Neural progenitor cell (in vitro differentiated cells): ENCODE measurements at places on chromosomes 4 and X. TPM values are rescaled to one million over a fixed set of nuclear protein-coding genes. Genes with fewer than 3 reads are reported as not detected.

DNA sequence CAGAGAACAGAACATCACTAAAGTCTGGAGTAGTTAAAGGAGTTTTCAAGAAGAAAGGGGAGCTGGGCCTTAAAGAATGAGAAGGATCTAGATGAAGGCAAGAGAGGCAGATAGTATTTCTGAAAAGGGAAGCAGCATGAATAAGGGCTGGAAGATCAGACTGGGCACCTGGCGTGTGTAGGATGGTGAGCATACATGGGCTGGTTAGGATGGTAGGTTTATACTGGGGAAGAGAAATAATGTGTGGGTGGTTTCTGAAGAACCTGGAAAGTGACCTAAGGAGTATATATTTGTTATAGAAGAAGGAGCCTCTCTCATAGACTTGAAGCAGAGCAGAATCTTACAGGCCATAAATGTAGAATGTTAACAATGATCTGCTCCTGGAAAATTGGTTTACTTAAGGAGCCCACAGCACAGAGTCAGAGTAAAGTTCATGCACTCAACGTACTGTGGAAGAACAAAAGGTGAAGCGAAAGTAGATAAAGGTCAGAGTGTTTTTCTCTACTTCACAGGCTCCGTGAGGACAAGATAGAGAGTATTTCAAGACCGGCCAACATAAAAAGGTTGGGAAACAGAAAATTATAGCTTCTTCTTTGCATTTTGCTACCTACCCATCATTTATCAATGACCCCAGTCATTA is 35.8 kb downstream of the MBNL3 start:
- H3K4me1 ChIP-seq: no peaks in the 10 kb centered on the region
- H3K27ac ChIP-seq: no peak overlapping the region
- no peak for DNase-seq
- no peaks in the 10 kb centered on the region for H3K27me3 ChIP-seq
- H3K36me3 ChIP-seq: no peaks in the 10 kb centered on the region

DNA sequence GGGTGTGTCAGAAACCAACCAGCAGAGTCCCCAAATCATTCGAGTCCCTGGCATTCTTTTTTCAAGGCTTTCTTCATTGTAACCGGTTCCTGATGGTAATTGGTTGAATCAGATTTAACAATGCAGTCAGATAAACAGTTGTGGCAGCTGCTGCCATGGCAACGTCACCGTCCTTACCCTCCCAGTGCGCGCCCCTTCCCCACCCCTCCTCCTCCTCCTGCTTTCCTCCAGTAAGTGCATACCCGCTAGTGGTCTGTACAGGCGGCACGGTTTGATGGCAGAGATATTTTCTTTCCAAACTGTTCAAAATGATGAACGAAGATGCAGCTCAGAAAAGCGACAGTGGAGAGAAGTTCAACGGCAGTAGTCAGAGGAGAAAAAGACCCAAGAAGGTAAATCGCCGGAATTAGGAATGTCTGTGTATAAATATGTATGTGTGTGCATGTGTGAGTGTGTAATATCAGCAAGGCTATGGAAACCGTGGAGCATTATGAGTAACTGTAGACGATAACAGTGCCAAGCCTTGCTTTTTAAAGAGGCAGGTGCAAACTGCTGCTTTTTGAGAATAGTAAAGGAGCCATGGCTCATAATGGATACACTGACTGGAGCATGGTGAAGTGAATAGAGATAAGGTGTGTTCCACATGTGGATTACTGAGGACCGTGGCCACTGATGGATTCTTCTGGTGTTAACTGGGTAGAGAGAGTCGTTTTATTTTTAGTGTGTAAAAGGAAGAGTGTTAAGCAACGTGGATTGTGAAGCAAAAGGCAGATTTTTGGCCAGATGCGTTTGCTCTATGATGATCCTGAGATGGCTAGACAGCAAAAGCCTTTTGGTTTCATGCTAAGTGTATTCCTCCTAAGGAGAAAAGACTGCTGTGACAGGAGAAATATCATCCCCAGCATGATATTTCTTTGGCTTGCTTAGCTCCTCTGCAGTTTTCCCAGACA is at the start of gene ANK2:
Gene ANK2 (plus strand): TSS at position 233 of the 950 bp plus-strand sequence. CDS start 76 bp downstream, at position 309.
- H3K27me3 ChIP-seq: no peaks in the 10 kb centered on the region
- peak within 1 kb of the TSS; percentile 85 for H3K4me3 ChIP-seq
- H3K36me3 ChIP-seq: no peaks in the 10 kb centered on the region
- peaks cover 50% of the 10 kb centered on the region for H3K4me1 ChIP-seq
- DNase-seq: peak; percentile 96
- peak within 1 kb of the TSS; percentile 14 for H3K27ac ChIP-seq

- H3K36me3 ChIP-seq: no peaks in the 10 kb centered on the region
- H3K4me3 ChIP-seq: no peak overlapping the region
- DNase-seq: no peak
- H3K4me1 ChIP-seq: no peaks in the 10 kb centered on the region
- no peak overlapping the region for H3K27ac ChIP-seq
- H3K27me3 ChIP-seq: no peaks in the 10 kb centered on the region
Observed at GRCh38 chr4:73679836-73680235, 59.6 kb upstream of the RASSF6 start.

DNA sequence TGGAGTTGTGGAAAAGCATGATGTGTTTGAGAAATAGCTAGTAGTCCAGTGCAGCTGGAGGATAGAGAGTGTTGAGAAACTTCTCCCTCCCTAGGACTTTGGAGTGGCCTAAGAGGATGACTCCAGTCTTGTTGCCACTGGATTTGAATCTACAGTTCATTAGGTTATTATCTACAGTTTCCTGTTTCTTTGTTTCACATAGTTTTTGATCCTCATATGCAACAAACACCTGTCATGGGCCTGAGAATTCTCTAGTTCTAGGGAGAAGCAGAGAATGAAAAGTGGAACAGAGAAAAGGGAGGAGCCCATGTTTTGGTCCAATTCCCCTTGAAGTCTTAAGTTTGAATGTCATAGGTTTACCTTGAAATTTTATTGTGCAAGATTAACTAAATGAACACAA is 73.6 kb upstream of the TBC1D9 start:
- no peaks in the 10 kb centered on the region for H3K36me3 ChIP-seq
- no peak overlapping the region for H3K27ac ChIP-seq
- no peak overlapping the region for H3K4me3 ChIP-seq
- peaks cover 13% of the 10 kb centered on the region for H3K4me1 ChIP-seq
- H3K27me3 ChIP-seq: no peaks in the 10 kb centered on the region

- DNase-seq: no peak
- H3K27ac ChIP-seq: no peak overlapping the region
- no peaks in the 10 kb centered on the region for H3K27me3 ChIP-seq
- no peak overlapping the region for H3K4me3 ChIP-seq
- peaks cover 2% of the 10 kb centered on the region for H3K36me3 ChIP-seq
Observed at GRCh38 chr4:79210636-79211049, 115.2 kb downstream of the NAA11 start.

GRCh38 chrX:69231903-69232302 is 66.7 kb upstream of the PJA1 start:
- H3K27ac ChIP-seq: no peak overlapping the region
- H3K36me3 ChIP-seq: no peaks in the 10 kb centered on the region
- DNase-seq: no peak
- peaks cover 4% of the 10 kb centered on the region for H3K27me3 ChIP-seq
- no peak overlapping the region for H3K4me3 ChIP-seq

Gene HTR2C
- total RNA-seq: 1.4 and 1.7 TPM in 2 replicates

Gene CCDC149
- total RNA-seq: 3.4 and 5.0 TPM in 2 replicates
